ENCODE measurements at places on chromosomes 6 and 20.

DNA sequence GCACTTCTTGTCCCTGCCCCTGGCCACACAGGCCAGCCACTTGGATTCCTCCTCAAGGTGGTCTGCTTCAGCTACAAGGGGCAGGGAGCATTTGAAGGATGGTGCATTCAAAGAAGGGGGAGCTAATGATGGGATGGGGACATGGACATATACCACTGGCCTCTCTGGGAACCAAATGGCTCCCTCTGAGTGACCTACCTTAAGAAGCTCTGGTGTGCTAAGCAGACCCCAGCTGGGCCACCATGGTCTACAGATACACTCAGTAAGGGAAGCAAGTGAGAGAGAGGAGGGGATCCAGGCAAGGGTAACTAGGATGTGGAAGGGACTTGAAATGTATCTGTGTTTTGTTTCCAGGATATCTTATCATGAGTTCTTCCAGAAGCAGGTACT, 62.4 kb downstream of the TTI1 start:
- no peak for DNase-seq

- peak; percentile 77 for DNase-seq
These were observed at the start of gene ITPR3 for GRCh38 chr6:33620856-33621710. TSS of gene ITPR3 (plus strand) at chr6:33621322. CDS start at chr6:33621603, 281 bp downstream.

DNA sequence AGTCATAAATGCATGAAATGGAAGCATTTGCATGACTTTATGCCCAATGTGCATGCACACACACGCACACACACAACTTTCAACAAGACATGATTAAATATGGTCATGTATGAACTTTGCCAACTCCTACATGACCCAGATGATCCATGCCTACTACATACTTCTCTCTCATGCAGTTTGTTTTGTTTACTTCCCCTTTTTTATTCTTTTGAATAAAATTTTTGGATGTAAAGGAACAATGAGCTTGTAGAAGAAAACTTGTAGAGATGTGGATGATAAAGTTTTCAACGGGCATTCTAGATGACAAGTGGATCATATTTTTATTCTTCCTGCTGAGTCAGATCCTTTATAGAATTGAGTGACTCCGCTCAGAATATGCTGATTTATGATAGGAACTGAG, 50.8 kb upstream of the AIG1 start:
- no peak for DNase-seq

- DNase-seq, result no peak
These were observed 66.6 kb downstream of the NHLRC1 start for GRCh38 chr6:18055714-18056382.

DNA sequence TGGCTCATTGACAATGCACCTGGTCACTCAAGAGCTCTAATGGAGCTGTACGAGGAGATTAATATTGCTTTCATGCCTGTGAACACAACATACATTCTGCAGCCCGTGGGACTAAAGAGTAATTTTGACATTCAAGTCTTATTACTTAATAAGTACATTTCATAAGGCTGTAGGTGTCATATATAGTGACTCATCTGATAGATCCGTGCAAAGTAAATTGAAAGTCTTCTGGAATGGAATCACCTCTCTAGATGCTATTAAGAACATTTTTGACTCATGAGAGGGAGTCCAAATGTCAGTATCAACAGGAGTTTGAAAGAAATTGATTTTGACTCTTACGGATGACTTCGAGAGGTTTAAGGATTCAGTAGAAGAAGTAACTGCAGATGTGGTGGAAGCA, 267.9 kb downstream of the CLVS2 start:
- no peak for DNase-seq

DNA sequence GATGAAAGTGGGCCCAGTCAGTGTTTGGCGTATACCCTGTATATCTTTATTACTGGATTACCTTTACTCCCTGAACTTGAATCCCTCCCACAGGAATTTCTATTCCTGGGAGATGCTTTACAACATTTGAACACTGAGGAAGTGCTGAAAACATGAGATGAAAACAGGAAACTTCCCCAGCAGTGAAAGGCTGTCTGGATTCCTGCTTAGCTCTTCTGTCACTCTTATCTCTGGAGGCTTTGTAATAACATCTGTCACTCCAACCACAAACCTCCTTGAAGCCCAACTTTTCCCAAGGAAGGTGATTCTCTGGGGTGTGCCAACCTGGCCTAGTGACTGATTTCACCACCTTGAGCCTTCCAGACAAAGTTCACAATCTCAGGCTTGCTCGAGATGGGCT, 264.5 kb upstream of the BMP2 start:
- DNase-seq, result no peak

DNA sequence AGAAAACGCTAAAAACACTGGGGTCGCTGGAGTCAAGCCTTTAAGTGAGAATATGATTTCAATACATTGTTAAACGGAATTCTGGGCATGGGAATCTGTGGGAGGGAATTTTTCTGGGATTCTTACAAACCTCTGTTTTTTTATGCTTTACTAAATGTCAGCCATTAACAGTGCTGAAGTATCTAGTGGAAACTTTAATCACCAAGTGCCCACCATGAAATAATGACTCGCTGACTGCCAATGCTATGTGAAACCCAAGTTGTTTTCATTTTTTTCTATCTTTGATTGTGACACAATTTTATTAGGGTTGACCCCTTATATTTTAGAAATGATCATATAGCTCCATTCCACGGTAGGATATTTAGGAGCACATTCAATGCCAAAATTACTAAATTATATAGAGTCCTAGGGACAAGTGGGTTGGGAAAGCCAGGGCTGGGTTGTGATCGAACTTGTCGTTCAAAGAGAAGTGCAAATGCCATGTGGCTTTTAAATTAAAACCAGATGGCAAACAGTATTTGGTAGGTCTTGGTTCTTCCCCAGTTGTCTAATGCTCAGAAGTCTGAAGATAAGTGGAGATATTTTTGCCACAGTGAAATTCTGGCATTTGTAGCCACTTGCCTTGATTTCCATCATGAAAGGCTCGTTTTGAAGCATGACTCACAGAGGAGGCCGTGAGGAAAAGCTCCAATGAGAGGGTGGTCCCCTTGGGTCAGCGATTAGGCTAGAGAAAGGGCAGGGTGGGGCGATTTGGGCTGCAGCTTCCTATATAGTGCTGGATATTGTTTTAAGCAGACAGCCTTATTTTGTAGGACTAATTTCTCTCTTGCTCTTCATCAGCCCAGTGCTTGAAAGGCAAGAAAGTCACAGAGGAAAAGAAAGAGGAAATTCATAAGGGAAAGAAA, 254.4 kb upstream of the JAG1 start:
- no peak for DNase-seq

DNA sequence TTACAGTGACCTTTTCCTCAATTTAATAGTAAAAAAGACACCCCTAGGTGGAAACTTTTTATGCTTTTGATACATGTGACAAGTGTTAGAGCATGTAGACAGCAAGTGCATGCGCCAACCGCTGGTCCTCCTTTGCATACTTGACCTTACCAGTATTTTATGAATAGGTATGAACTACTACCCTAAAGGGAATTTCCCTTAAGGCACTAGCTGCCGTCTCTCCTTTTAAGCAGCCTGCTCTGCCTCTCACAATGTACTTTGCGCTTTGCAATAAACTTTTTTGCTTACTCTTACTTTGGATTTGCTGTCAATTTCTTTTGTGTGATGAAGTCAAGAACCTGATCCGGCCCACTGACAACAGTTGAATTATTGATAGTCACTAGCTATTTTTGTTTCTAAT, 50.6 kb upstream of the ZNF133 start:
- DNase-seq, result no peak

DNA sequence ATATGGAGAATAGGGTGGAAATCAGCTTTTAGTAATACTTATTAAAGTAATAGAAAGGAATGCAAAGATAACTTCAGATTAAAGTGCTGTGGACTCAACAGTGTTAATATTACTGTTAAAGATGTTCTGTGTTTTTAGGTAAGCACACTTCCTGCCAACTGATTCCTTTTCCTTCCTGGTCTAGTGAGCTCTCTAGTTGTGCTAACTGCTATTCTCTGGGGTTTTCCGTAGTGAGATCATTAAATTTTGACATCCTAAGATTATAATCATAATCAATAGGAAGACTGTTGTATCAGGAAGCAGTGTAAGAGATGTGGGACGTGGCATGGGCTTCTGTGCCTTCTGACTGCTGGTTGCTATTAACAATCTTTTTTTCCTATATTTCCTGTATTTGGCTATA, 1.2 kb upstream of the TMEM217 start:
- no peak for DNase-seq

DNA sequence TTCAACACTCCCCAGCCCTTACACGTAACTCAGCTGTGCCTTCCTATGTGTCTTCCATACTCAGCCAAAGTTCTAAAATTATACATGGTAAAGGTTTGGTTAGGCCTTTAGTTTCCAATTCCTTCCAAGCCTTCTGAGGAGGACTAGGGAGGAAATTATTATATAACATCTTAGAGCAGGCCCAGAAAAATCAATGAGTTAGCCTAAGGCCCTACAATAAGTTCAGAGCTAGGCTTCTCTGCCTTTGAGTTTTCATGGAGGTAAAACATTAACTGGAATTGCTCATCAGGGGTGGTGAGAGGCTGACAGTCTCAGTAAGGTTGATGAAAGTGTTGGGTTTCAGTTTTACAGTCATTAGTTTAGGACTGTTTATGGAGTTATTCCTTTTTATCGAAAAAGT, 286.0 kb downstream of the ADGB start:
- DNase-seq, result no peak

Measured in heart left ventricle (tissue), 16 donors.